Stimulated activated CD8-positive, alpha-beta memory T cell treated with anti-CD3 and anti-CD28 coated beads, Interleukin-15, amount 100 ng/mL, for 48 hours (primary cell): ENCODE measurements at places on chromosomes 1 and 21.

DNA sequence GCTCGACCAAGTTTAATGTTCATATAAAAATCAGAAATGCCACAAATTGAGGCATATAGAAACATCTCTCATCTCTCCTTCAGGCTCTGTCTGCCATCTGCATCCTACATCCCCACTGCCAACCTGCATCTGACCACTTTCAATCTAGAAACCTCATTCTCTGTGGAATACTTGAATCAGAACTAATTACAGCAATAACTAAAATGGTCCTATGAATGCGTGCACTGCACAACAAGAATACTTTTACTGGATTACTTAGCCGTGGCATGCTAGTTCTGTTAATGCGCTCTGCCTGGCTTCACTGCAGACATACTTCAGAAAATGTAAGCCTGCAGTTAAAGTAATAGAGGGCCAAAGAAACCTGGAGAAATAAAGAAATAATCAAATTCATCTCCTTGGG lies 89.8 kb upstream of the NR5A2 start:
- no peak for DNase-seq

DNA sequence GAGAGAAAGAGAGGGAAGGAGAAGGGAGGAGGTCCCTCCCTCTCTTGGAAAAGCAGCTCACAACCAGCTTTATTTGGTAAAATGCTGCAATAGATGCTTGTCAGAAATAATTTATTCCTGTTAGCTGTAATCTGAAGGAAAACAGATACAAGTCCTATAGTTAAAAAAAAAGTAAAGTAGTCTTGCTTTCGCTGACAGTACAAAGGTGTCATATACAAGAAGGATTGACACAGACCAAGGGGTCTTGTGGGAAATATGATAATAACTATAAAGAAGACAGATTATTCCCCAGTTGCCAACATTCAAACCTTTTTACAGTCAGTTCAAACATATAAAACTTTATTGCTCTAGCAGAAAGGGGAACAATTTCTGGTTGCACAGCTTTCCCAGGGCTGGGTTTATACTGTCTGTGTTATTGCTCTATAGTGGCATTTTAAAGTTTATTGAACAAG lies 145.0 kb downstream of the PBX1 start:
- no peak for DNase-seq

- no peak for DNase-seq
These were observed 29.8 kb upstream of the RC3H1 start for GRCh38 chr1:174051956-174052355.

- no peak for DNase-seq
These were observed 3.5 kb downstream of the ROR1 start for GRCh38 chr1:63777286-63777685.

GRCh38 chr1:244952280-244952933 lies 88.1 kb upstream of the HNRNPU start:
- DNase-seq, result no peak

GRCh38 chr1:209643285-209644020 lies 8.8 kb downstream of the LAMB3 start:
- no peak for DNase-seq

GRCh38 chr1:67371681-67372080 lies 58.5 kb downstream of the SERBP1 start:
- DNase-seq, result no peak

DNA sequence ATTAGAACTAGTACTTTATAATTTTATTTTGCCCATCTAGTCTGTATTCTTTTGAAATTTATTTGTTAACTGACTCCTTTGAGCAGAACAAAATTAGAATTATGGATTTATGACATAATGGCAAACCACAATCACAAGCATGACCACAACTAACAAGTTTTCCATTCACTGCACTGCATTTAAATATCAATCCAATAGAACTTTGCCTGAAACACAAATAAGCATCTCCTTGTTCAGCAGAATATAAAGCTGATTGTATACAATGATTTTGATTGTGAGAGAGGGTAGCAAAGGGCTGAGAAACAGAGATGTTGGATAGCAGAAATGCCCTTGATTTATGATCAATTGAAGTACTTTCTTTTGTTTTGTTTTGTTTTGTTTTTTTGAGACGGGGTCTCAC lies 495.5 kb upstream of the RGS18 start:
- no peak for DNase-seq

- DNase-seq, result no peak
These were observed 91.8 kb downstream of the C21orf91 start for GRCh38 chr21:17727361-17727760.

- no peak for DNase-seq
These were observed 13.7 kb downstream of the PI4KB start for GRCh38 chr1:151313501-151313900.

GRCh38 chr1:56190806-56191365 lies 388.5 kb downstream of the PLPP3 start:
- no peak for DNase-seq

- DNase-seq, result no peak
These were observed 78.5 kb upstream of the CDC42BPA start for GRCh38 chr1:227396539-227397353.

GRCh38 chr1:101283443-101283842 lies 46.6 kb downstream of the S1PR1 start:
- no peak for DNase-seq
